Colonic mucosa (tissue), 4 donors: ENCODE measurements at places on chromosomes 6 and 20. TPM values are rescaled to one million over a fixed set of nuclear protein-coding genes. Genes with fewer than 3 reads are reported as not detected.

The RBPJL gene
- total RNA-seq, result not detected

The ZNF133 gene
- total RNA-seq, result 7.4 TPM

The TINAG gene
- total RNA-seq, result 25.1 TPM

The KCNB1 gene
- 1.9 TPM for total RNA-seq

The NRSN1 gene
- not detected for total RNA-seq

The AIF1 gene
- total RNA-seq, result 5.0 TPM

The CALHM6 gene
- 6.2 TPM for total RNA-seq

- no peak for DNase-seq
- no peaks in the 10 kb centered on the region for H3K36me3 ChIP-seq
- no peaks in the 10 kb centered on the region for H3K4me1 ChIP-seq
- no peak overlapping the region for H3K4me3 ChIP-seq
Measured at GRCh38 chr6:444653-445275, 53.2 kb downstream of the IRF4 start.

DNA sequence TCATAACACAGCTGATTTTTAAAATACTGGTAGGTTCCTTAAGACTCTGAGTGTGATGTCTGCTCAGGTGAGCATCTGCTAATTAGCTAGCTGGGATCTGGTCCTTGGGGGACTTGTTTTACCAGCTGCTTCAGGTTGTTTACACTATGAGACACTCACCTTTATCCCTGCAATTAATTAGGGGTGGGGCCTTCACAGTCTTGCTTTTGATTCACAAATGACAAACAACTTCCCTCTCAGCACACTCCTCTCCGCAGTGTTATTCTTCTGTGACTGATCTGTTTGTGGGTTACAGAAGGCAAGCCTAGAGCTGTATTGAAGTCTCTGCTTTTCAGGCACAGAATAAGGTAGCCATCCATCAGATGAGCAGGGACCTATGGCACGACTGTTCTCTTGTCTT, 62.0 kb upstream of the CD83 start:
- no peaks in the 10 kb centered on the region for H3K36me3 ChIP-seq
- H3K4me3 ChIP-seq, result no peak overlapping the region
- no peaks in the 10 kb centered on the region for H3K27me3 ChIP-seq
- no peaks in the 10 kb centered on the region for H3K4me1 ChIP-seq
- no peak overlapping the region for H3K27ac ChIP-seq

- no peak overlapping the region for H3K4me3 ChIP-seq
- no peak overlapping the region for H3K27ac ChIP-seq
- no peaks in the 10 kb centered on the region for H3K36me3 ChIP-seq
- no peaks in the 10 kb centered on the region for H3K27me3 ChIP-seq
- no peaks in the 10 kb centered on the region for H3K4me1 ChIP-seq
Measured at GRCh38 chr6:100761841-100762240, 119.3 kb downstream of the ASCC3 start.

DNA sequence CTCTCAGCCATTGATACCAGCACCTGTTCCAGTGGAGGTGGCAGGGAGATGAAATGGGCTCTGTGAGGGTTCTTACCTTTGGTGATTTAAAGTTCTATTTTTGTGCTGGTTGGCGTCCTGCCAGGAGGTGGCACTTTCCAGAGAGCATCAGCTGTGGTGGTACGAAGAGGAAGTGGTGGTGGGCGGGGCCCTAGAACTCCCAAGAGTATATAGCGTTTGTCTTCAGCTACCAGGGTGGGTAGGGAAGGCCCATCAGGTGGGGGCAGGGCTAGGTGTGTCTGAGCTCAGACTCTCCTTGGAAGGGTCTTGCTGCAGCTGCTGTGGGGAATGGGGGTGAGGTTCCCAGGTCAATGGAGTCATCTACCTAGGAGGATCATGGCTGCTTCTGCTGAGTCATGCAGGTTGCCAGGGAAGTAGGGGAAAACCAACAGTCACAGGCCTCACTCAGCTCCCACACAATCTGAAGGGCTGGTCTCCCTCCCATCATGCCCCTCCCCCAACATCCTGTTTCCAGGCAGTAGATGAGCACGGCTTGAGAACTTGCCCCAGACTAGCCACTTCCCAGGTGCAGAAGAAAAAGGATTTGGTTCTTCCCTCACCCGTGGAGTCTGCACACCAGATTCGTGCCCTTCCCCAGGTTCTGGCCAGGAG, 46.6 kb downstream of the MOXD1 start:
- no peak for DNase-seq
- H3K4me3 ChIP-seq, result no peak overlapping the region
- H3K27ac ChIP-seq, result no peak overlapping the region

DNA sequence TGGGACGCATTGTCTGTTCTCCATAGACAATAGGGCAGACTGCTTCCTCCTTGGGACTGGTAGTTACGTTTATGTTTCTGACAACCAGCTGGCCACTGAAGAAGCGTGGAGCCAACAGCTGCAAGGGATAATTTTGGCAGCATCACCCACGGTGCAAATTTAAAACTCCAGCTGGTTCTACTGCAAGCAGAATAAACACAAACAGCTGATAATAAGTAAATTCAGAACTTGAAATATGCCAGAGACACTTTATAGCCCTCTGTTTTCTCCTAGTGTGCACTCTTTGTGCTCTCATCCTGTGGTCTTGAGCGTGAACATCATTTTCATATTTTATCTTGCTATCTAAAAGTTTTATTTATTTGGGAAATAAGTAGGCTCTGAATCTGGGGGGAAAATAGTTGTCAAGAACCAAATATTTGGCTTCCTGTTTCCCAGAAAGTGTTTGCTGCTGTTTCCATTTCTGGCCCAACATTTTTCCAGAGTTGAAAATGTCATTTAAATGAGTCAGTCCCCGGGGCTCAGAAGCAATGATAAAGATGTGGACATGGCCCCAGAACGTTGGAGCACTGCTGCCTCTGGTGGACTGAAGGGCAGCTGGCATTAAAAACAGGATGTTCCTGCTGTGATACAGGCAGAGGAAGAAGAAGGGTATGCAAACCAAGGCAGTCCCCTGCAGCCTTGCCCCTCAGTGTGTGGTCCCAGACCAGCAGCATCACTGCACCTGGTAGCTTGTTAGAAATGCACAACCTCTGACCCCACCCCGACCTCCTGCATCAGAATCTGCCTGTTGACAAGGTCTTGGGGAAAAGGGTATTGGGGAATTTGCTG, 12.5 kb upstream of the THBD start:
- no peaks in the 10 kb centered on the region for H3K36me3 ChIP-seq
- H3K4me1 ChIP-seq, result no peaks in the 10 kb centered on the region
- DNase-seq, result no peak
- H3K4me3 ChIP-seq, result no peak overlapping the region
- no peaks in the 10 kb centered on the region for H3K27me3 ChIP-seq

DNA sequence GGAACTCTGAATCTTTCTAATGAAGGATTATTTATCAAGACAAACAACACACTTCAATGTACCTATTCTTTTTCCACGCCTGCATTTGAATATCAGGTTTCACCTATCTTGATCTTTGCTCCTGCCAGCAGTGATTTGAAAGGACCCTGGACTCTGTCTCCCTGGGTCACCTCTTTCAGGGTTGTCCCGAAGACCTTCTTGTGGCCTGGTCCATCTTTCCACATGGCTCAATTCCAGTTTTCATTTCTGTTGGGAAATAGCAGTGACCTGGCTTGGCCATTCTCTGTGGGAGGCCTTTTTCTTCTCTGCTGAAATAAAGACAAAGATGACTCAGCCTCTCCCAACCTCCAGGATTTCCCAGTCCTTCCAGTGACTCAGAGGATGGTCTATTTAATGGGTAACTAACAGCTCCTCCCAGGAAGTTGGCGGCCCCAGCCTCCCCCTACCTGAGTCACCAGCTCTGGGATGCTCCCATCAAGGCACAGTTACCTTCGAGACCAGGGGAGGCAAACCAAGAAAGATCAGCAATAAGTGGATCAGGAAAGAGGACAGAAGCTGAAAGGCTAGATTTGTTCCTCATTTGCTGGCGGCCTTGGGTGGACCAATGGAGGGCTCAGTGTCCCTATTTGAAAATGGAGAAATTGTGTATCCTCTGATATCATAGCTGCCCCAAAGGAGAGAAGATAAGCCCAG, 120.2 kb upstream of the RNF24 start:
- H3K36me3 ChIP-seq, result no peaks in the 10 kb centered on the region
- H3K27me3 ChIP-seq, result no peaks in the 10 kb centered on the region
- peak; percentile 54 for DNase-seq
- H3K27ac ChIP-seq, result peak overlapping the region; percentile 20
- no peaks in the 10 kb centered on the region for H3K4me1 ChIP-seq
- no peak overlapping the region for H3K4me3 ChIP-seq
